Naive thymus-derived CD4-positive, alpha-beta T cell (primary cell): ENCODE measurements at places on chromosomes 1 and 21. TPM values are rescaled to one million over a fixed set of nuclear protein-coding genes. Genes with fewer than 3 reads are reported as not detected.
A peak's percentile ranks its signal among the peaks of the same experiment; 100 is the strongest.

- H3K27me3 ChIP-seq, result no peaks in the 10 kb centered on the region
- H3K36me3 ChIP-seq, result no peaks in the 10 kb centered on the region
- no peak overlapping the region for H3K27ac ChIP-seq
- H3K4me3 ChIP-seq, result no peak overlapping the region
Measured at GRCh38 chr1:159005676-159006075, 4.0 kb upstream of the IFI16 start.

DNA sequence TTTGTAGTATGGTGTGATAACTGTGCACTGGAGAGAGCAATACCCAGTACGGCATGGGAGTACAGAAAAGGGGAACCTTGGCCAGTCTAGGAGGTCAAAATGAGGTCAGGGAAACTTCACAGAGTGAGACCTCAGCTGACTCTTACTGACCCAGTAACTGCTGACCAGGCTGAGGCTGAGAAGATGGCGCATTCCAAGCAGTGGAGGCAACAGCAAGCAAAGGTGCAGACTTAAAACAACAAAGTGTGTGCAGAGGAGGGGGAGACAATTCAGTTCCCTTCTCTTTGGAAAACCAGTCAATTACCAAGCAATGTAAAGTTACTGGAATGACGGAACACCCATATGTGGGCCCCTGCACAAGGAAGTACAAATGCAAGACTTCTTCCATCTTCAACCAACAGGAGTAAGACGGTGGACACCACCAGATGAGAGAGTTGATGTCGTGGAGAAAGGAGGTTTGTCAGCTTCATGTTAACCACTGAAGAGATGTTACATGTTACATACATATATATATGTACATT is 54.6 kb upstream of the PRDX6 start:
- H3K4me3 ChIP-seq, result no peak overlapping the region
- DNase-seq, result no peak
- H3K27me3 ChIP-seq, result no peaks in the 10 kb centered on the region
- H3K4me1 ChIP-seq, result no peaks in the 10 kb centered on the region

DNA sequence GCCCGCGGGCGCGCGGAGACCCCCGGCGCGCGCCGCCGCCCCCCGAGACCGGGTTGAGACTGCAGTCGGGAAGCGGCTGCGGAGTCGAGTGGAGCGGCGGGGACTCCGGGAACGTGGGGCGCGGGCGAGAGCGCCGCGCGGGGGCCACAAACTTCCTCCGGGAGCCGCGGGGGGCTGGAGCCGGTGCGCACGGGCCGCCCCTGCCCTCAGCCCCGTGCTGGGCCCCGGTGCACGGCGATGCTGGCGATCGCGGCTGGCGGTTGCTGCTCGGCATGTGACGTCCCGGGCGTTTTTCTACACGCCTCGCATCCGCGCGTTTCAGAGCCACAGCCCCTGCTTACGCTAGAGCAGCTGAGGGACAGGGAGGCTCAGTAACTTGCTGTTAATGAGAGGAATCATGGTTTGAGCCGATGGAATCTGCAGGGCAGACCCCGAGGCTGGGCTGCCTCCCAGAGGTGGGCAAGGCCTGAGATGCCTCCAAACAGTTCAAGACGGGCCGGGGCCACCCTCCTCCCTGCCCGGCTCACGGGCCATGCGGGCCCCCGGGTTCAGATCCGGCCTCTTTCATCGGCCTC is 520 bp downstream of the TMEM201 start:
- peak overlapping the region; percentile 69 for H3K27ac ChIP-seq
- peak; percentile 50 for DNase-seq
- H3K4me1 ChIP-seq, result peaks cover 11% of the 10 kb centered on the region
- H3K36me3 ChIP-seq, result no peaks in the 10 kb centered on the region
- H3K4me3 ChIP-seq, result peak overlapping the region; percentile 51
- no peaks in the 10 kb centered on the region for H3K27me3 ChIP-seq

DNA sequence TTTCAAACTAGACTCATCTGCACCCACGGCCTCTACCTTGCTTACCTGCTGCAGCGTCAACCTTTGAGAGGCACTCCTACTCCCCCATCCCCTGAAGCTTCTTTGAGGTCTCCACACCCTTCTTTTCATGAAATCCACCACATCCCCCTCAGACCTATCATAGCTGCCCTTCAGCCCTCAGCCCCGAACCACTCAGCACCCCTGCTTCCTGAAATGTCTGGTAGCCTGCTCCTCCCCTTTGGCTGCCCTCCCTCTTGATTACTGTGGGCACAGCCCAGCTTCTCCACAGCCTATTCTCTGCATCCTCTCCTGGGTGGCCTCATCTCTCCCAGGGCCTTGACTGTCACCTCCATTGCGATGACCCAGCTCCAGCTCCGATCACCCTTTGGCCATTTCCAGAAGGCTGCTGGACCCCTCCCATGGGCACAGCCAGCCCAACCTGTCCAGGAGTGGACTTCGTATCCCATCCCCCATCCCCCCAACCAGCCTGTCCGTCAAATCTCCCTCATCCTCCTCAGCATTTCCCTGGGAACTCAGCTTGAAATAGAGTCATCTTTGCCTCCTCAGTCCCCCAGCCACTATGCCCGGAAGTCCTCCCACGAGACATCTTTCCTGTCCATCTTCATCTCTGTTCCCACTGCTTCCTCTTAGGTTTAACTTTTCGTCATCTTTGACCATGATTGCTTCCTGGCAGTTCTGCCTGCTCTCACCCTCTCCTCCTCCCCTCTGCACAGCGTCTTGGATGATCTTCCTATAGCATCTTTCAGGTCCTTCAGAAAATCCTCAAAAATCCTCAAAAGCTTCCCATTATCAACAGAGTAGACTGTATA is 6.1 kb upstream of the ADORA1 start:
- H3K4me1 ChIP-seq, result no peaks in the 10 kb centered on the region
- no peaks in the 10 kb centered on the region for H3K36me3 ChIP-seq
- no peak for DNase-seq
- H3K27me3 ChIP-seq, result peaks cover under 1% of the 10 kb centered on the region
- H3K4me3 ChIP-seq, result no peak overlapping the region

Gene TUFT1
- total RNA-seq, result 0.92 and 1.2 TPM in 2 replicates

DNA sequence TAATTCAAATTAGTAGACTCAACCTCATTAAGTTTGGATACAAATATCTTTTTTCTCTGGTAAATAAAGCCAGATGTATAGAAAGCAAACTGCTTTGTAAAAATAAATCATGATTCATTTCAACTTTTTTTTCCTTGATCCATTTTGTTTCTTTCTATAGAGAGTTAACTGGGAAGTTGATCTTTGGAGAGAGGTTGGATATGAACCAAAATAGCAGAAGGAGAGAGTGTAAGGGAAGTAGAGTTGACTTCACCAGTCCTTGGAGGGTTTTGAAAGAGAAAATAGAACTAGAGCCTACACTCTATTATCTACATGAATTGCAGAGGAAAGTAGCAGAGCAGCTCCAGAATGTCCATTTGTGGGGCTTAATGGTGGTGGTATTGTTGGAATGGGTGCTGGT is 243.8 kb downstream of the ADGRL2 start:
- DNase-seq, result no peak
- H3K4me1 ChIP-seq, result no peaks in the 10 kb centered on the region
- no peaks in the 10 kb centered on the region for H3K36me3 ChIP-seq
- H3K4me3 ChIP-seq, result no peak overlapping the region
- H3K27me3 ChIP-seq, result no peaks in the 10 kb centered on the region

Gene OXCT2
- 0.19 TPM for total RNA-seq
